ENCODE measurements at places on chromosomes 7 and 10.

- no peak for DNase-seq
Measured at GRCh38 chr10:127905848-127906261, 1.0 kb upstream of the PTPRE start.

DNA sequence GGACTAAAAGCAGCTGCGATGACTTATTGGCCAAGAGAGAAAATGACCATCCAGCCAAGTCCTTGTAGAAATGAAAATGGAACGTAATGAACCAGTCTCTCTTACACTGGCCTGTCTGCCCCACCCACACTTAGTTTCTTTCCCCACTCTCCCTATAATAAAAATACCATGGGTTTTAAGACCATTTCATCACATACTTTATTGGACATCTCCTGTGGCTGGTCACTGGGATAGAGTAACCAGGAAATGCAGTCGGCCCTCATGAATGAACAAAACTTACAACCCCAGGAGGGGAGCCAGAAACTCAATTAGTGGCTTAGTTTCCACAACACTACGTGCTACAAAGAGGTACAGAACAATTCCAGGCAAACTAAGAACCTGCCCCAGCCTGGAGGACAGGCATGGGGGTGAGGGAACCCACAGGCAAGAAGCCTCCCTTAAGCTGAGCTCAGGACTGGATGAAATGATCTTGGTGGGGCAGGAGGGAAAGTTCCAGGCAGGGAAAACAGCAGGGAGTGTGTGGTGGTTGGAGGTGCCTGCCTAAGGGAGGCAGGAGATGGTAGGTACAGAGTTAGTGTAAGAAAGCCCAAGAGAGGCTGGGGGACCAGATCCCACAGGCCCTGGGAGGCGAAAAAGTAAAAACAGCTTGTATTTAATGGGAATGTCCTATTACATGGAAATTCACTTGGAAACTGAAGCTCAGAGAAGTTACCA is 29.6 kb downstream of the MKI67 start:
- no peak for DNase-seq

DNA sequence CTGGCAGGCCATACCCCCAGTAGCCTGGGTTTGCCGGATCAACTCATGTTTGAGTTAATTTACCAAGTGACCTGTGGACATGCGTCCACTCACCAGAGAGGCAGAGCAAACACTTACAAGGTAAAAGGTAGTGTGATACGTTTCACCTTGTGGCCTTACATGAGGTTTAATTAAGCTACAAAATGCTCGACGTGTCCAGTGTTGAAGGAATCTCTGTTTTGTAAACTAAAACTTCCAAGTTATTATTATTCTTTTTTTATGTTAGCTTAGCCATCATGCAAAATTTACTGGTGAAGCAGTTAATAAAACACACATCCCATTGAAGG is 42.9 kb downstream of the RGS10 start:
- no peak for DNase-seq

GRCh38 chr7:115235075-115235474 is 313.2 kb downstream of the MDFIC start:
- no peak for DNase-seq

- no peak for DNase-seq
Measured at GRCh38 chr10:78215645-78216044, 182.0 kb downstream of the RPS24 start.

DNA sequence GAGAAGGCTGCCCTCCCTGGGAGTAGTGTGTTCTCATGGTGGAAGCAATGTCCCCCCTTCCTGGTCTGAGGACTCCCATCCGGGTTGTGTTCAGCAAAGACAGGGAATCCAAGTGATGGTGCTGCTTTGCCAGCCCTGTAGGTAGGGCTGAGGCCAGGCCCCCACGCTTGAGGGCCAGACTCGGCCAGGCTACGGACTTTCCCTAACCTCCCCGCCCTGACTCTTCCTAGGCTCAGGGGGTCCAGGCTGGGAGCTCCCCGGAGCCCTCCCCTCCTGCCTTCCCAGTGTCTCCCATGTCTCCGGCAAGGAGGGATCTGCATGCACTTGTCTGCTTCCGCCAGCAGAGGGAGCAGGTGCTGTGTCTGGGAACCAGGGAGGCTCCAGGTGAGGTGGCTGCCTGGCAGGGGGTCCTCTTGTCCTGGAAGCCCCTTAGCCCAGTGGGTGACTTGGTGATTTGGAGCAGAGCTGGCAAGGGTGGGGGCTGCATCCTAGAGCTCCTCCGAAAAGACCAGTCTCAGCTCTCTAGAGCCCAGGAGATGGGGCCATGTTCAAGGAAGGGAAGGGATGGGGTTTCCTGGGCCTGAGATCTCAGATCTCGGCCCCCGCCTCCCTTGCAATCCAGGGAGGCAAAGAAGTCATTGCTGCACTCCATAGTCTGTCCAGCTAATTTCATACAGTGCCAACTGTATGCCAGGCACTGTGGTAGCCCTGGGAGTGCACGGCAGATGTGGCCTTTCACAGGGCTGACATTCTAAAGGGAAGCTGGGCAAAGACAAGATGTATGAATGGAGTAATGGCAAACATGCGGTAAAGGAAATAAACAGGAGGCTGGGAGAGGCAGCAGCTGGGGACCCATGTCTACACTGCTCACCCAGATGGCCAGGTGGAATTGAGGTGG is 20.3 kb upstream of the SFRP5 start:
- peak; percentile 87 for DNase-seq

All from activated CD8-positive, alpha-beta memory T cell treated with anti-CD3 and anti-CD28 coated beads, Interleukin-2, amount 50 U/mL, for 48 hours (primary cell).